ENCODE measurements at places on chromosomes 5 and 9.

GRCh38 chr5:167785106-167785505, 506.3 kb upstream of the WWC1 start:
- DNase-seq: no peak

DNA sequence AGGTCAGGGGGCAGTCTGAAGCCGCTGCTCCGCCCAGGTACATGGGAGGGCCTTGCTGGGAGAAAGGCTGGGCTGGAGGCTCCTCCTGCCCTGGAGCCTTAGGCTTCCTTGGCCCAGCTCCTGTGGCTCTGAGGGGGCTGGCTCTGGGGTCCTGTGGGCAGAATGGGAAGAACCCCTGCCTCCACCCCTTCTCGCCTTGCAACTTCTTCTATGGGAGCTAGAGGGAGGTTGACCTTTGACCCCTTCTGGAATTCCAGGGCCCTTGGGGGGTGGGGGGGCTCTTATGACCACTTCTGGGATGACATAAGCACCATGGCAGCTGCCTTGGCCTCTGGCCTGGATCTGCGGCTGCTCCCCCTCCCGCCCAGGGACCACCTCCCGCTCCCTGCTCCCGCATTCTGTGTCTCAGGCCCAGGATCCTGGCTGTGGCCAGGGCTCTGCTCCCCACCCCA, 32.2 kb downstream of the IER5L start:
- no peak for DNase-seq

DNA sequence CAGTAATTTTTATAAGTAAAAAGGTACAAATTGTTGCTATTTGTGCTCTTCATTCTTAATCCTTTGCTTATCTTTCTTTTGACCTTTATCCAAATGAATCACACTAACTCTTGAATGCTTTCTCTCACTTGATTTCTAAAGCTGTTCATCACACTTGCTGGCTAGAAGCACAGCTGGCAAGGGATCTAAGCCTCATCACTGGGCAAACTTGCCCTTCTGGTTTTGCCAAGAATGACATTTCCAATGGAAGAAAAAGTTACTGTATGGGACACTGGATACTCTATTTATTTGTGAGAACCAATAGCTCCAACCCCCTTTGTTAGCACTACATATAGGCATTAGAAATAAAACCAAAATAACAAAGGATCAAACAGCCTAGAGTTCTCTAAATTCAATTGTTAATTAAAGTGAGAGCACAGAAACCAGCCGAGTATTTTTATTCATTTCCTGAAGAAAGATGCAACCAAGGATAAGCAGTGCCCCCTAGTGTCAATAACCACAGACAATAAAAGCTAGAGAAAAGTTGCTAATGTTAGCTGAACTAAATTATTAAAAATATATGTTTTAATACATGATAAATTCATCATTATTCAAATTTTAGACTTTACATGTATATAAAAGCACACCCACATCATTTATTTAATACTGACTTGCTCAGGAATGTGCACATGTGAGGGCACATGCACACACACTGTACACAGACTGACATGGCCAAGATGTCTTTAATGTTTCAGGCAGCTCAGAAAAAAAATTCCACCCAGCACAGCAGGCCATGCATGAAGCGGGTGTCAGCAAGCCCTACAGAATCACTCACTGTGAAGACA, 59.8 kb upstream of the POU5F2 start:
- DNase-seq: no peak

DNA sequence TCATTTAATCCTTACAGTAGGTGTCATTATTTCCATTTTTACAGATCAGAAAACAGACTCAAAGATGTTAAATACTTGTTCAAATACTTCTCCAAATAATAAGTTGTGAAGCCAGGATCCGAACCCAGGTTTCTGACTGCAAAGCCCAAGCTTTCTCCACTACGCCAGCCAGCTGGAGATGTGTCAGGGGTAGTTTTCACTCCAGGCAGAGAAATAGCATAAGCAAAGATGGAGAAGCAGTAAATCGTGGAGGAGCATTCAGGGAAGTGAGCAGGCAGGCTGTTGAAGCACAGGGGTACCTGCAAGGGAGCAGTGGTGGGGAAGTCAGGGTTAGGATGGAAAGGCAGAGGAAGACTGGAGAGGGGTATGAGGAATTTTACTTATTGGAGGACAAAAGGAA, 2.9 kb downstream of the TLN1 start:
- no peak for DNase-seq

DNA sequence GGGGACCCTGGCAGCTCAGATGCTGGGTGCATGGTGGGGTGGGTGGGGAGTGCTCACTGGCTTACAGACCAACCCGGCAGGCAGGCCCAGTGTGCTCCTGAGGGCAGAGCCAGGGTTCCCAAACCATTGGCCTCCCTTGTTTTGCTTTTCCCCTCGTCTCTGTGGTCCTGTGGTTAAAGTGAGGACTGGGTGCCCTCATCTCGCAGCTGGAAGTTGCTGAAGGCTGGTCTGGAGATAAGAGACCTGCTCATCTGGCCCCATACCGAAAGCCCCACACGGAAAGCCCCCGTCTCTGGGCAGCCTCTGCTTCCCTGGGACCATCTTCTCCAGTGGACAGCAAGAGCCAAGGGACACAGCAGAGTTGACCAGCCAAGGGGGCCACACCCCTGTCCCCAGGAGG, 9.8 kb upstream of the NACC2 start:
- no peak for DNase-seq

DNA sequence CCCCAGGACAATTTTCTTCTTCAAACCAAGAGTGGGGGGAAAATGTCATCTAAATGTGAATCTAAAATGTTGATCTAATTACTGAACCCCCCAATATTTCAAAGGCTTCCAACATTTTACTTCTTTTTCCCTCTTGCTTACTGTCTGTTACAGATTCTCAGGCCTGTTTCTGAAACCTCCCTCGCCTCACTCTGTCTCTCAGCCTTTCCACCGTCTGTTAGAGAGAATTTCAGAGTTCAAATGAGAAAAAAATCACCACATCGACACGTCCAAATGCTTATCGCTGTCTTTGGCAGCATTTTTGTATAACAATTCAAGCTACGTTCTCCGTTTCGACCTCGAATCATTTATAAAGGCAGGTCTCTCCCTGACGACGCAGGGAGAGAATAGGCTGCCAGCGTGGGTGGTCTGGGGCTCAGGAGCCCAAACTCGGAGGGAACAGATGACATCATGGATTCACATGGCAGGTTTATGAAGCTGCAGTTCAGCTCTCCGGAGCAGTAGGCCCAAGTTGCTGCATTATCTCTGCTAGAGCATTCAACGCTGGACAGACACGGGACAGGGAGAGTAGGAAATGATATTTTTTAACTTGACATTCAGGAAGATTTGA, 139.8 kb downstream of the GAS1 start:
- no peak for DNase-seq

GRCh38 chr9:37608250-37608649, 15.9 kb upstream of the TOMM5 start:
- DNase-seq: no peak

- no peak for DNase-seq
Measured at GRCh38 chr5:134111741-134112647, 2.5 kb upstream of the TCF7 start.

GRCh38 chr5:116703328-116703727, 128.7 kb upstream of the SEMA6A start:
- no peak for DNase-seq

- DNase-seq: peak; percentile 19
Measured at GRCh38 chr5:443239-444151, 519 bp downstream of the EXOC3 start.
